ENCODE measurements at places on chromosomes 1 and 21. TPM values are rescaled to one million over a fixed set of nuclear protein-coding genes. Genes with fewer than 3 reads are reported as not detected.

TLR5 gene
- 3.9 TPM for polyA plus RNA-seq

DNA sequence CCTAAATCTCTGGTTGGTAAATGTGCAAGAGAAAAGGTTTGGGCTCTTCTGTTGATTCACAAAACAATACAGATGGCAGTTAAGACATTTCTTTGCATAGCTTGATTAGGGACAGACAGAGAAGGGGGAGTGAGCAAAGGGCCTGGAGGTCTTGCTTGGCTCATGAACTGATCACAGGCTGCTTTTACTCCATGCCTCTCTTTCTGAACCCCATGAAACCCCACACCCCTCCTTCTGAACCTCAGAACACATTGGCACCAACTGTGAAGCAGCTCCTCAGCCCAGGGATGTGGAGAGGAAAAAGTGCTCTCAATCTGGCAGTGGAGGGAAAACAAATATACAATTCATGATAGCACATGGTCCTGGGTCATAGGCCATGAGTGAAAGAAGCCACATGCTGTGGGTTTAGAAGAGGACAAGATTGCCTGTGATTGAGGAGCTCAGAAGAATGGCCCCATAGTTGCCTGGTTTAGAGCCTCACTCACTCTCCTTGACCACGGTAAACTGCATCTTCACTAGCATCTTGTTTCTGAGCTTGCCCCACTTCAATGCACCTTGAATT, 111.6 kb upstream of the GADD45A start:
- no peak for DNase-seq

DNA sequence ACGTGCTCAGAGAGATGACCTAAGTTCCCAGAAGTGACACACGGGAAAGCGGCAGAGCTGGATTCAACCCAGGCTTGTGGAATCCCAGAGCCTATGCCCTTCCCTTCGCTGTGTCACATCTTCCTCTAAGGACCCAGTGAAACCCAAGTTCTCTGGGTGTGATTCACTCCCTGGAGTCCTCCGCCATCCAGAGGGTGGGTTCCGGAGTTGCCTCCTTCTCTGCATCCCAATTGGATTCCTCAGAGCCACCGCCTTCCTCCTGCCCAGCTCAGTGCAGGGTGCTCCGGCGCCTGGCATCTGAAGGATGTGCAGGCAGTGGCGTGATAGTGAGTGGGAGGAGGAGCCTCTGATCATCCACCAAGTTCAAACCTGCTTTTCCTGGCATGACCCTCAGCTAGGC, 20.7 kb upstream of the RCC2 start:
- DNase-seq = no peak

DNA sequence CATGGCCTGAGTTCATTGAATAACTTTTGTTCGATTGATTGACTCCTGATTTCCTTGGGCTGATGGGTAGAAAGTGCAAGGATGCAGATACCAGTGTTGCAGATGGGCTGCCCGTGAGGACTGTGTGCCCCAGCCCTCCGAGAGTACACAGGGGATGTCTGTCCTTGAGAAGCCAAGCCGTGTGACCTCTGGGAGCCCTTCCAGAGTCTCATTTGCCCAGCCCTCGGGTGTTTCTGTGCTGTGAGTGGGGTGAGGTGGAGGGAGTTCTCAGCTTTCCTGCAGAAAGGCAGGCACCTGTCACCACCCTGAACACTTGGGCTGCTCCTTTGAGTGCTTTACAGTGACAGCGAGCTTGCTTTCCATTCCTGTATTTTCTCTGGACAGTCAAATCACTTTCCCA, 96.4 kb upstream of the CACNA1E start:
- DNase-seq = no peak

- no peak for DNase-seq
Observed at GRCh38 chr1:163337631-163338030, 15.9 kb downstream of the NUF2 start.

DNA sequence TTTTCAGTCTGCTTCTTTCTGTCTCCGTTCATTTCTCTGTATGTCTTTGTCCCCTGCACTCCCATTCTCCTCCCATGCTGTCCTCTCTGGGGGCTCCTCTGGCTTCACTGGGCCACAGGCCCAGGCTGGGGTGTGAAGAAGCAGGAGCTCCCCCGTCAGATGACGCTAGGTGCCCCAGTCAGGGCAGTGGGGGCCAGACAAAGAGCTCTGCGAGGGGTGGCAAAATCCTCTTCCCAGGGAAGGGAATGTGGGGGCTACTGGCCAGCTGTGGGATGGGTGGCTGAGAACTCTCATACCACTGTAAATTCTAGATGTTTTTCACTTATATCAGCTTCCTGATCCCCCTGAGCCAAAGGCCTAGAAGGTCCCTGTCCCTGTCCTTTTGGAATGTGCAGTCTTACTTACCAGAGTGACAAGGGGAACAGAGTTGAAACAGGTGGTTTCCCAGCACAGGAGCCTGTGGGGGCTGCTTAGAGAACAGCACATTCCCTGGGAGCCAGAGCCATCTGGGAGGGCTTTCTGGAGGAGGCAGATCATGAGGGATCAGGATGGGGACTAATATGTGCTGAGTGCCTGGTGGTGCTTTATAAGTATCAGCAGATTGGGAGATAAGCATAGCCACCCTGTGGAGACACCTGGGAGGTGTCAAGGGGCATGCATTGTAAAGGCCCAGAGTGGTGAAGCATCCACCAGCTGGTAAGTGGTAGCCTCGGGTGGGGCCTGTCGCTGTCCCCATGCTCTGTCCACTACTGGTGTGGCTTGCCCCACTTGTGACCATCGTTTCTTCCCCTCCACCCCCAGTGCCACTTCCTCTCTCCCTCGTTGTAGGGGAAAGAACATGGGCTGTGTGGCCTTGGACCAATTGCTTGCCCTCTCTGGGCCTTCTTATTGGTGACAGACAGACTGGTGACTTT, 10.1 kb upstream of the PADI1 start:
- no peak for DNase-seq

DNA sequence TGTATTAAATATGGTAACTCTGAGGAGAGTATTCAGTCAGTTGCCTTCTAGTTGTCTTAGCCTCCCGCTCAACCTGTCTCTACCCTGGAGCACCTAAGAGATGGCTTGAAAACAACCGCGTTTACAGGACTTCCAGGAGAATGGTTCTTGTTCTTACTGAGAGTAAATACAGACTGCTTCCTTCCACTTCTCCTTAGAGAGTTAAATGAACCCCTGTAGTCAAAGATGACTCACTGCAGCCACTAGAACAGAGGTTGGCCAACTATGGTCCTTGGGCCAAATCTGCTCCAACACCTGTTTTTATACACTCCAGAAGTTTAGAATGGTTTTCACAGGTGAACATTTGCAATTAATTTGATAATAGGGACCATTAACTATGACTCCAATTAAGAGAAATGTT, 60.1 kb upstream of the ASB17 start:
- no peak for DNase-seq

DNA sequence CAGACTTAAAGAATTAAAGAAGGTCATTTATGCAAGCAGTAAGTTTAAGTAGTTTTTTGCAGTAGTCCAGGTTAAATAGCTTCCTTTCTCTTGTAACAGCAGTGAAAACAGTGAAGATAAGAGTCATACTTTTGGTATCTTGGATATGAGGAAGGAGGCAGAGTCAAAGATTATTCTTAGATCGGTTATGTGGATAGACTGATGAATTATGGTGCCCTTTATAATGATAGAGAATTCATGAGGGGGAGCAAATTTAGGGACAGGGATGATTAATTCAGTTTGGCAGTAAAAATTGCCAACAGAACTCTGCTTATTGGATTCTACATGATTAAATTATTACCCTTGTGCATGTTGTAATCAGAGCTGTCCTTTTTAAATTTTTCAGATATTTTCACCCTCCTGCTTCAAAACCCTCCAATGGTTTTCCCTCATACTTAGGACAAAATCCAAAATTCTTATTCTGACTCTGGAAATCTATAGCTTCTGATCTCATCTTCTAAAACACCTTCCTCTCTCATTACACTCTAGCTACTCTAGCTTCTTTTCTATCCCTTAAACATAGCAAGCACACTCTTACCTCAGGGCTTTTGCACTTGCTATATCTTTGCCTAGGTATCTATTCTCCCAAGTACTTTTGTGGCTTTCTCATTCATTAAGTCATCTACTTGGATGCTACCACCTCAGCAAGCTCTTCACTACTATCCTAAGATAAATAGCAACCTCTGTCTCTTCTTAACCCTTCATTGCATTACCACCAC, 79.8 kb downstream of the PKN2 start:
- DNase-seq = no peak

Data from naive thymus-derived CD4-positive, alpha-beta T cell (primary cell).